Choroid plexus epithelial cell (primary cell): ENCODE measurements at places on chromosomes 12 and 14.
A peak's percentile ranks its signal among the peaks of the same experiment; 100 is the strongest.

DNA sequence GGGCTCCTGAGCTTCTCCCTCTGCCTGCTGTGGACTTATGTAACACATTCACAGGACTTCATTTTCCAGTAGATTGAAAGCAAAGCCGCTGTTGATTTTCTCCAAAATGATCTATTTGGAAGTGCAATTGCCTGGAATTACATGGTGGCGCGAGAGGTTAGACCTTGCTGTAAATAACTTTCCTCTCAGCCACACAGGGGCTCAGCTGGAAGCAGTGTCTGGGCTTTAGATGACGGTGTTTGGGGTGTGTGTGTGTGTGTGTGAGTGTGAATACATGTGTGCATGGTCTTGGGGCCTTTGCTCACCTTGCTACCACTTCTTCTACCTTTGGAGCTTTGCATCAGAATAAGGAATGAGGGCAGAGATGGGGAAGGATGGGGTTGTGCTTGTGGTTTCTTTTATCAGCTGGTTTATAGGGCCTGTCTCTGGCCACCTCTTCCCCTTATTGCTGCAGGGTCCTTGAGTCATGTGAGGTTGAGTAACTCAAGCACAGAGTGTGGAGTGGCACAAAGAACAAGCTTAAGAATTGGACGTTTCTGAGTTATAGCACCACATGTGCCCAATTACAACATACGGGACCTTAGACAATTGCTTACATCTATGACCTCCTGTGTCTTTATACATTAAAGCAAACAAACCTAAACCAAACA lies 280.6 kb downstream of the NRXN3 start:
- DNase-seq: no peak

DNA sequence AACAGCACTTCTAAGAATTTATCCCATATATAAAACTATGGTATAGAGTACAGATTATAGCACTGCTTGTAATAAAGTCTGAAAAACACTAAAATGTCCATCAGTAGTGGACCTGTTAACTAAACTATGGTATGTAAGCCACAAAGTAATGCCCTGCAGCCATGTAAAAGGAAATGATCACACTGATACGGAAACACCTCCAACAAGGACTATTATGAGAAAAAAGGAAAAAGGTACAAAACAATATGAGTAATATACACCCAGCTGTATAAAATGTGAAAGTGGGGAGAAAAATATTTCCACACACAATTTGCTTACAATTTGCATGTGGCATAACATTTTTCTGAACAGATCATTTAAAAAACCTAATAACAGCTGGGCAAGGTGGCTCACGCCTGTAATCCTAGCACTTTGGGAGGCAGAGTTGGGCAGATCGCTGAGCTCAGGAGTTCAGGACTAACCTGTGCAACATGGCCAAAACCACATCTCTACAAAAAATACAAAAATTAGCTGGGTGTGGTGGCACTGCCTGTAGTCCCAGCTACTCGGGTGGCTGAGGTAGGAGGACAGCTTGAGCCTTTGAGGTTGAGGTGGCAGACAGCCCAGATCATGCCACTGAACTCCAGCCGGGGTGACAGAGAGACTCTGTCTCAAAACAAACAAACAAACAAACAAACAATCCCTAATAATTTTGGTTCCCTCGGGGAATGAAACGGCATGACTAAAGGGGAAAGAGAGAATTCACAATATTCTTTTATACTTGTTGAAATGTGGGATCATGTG lies 250.5 kb downstream of the MED13L start:
- no peak for DNase-seq

DNA sequence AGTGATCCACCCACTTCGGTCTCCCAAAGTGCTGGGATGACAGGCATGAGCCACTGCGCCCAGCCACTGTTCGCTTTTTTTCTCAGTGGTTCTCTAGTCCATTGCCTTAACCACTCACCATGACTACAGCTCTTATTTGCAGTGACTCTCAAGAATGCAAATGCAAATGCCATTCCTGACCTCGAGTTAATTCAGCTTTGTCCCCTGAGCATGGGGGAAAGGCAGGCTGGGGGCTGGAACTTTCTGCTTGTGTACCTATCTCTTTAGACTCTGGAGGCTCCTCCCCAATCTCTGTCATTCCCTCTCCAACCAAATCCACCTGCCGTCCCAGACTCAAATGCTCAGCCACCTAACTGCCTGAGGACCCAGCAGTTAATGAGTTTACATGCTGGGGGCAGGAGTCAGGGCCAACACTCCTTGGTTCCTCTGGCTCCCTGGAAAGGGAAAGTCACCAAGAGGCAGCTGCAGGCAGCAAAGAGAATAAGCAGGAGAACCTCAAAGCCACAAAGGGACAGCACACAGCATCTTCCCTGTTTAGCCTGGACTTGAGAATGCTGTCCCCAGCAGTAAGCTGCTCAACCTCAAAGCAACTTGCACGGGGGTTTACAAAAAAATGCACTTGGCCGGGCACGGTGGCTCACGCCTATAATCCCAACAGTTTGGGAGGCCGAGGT lies 5.3 kb upstream of the HNF1A start:
- DNase-seq: peak; percentile 15

- DNase-seq: no peak
Measured at GRCh38 chr12:114750917-114751316, 66.9 kb upstream of the TBX3 start.

- DNase-seq: peak; percentile 61
Measured at GRCh38 chr12:77294016-77294415, 228.6 kb upstream of the E2F7 start.

DNA sequence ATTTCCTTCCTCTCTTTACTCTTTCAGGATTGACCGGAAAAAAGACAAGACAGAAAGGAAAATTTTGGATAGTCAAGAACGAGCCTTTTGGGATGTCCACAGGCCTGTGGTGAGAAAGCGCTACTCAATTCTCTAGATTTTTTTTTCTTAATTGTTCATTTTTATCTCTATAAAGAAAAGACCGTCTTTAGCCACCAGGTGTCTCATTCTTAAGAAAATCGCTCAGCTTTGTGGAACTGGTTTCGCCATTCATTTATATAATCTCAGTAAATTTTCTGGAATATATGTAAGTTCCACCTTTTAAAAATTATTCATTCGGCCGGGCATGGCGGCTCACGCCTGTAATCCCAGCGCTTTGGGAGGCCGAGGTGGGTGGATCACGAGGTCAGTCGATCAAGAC lies 421.1 kb downstream of the DPF3 start:
- DNase-seq: peak; percentile 23

DNA sequence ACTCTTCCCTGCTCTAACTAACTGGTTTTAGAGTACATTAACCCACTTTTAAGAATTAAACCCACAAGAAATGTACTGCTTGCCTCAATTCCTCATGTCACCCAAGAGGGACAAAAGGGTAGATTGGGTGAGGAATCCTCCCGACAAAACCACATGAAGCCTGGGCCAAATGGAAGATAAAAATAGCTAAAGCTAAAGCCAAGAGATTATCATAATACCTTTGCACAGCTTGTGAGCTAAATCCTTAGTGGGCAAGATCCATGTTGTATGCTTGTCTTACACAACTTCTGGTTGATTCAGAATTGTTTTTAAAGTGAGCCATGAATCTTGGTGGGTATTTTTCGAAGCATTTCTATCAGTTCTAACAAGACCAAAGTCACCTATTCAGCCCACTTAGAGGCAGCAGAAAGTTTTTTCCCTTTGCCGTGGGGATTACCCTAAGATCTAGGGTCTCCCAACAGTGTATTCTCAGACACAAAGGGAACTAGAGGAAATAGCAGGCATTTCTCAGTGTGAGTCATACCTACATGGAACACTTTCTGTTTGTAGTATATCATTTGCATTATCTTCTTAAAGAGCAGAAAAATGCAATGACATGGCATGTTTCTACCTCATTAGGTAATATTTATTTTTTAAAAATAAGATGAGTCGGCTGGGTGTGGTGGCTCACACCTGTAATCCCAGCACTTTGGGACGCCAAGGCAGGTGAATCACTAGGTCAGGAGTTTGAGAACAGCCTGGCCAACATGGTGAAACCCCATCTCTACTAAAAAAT lies 616.6 kb downstream of the KCNH5 start:
- peak; percentile 78 for DNase-seq

GRCh38 chr14:21414137-21414631 lies 30.4 kb upstream of the SUPT16H start:
- DNase-seq: no peak

DNA sequence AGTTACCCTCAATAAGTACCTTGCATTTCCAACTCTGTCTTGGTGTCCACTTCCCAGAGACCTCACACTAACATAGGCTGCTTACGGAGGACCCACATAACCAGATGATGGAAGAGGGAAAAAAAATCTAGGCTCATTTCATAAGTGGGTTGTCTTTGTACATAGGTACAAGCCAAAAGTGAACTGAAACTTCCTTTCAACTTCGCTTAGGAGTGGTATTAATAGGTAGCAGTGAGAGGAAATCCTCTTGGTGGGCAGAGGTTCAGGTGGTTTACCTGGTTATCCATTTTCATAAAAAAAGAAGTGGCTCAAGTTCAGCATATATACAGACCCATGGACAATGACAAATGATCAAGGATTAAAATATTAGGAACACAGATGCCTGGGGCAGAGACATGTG lies 35.8 kb upstream of the RNU6-7 start:
- no peak for DNase-seq

GRCh38 chr12:15856097-15856982 lies 25.8 kb upstream of the STRAP start:
- peak; percentile 90 for DNase-seq

DNA sequence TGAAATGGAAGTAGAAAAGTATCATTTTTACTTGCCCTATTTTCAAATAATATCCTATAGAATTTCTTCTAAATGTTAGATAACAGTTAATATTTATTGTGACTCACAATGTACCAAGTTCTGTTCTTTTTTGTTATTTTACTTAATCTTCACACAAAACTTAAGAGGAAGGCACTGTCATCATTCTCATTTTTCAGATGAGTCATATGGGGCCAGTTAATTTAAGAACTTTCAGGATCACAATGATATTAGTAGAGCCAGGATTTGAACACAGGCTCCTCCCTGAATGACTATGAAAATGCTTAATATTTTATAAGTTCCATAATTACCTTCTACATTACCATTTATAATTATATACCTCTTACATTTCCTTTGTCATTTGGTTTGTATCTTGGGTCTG lies 10.4 kb upstream of the TMEM260 start:
- no peak for DNase-seq

GRCh38 chr14:22991852-22992251 lies 9.5 kb upstream of the AJUBA start:
- no peak for DNase-seq

- DNase-seq: peak; percentile 29
Measured at GRCh38 chr14:53881161-53881871, 75.3 kb downstream of the BMP4 start.

DNA sequence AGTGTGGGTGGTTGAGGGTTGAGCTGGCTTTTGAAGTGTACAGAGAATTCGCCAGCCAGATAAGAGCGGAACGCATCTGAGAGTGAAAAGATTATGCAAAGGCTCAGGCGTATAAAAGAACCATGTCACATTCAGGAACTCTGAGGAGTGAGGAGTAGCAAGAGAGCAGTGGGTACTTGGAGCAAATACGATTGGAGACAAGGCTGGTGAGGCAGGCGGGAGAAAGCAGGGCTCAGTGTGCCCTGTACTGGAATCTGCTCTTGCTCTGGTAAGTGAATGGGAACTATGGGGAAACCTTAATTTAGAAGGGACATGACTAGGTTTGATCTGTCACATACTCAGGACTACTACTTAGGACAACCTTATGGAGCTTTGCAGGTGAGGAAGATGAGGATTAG lies 87.0 kb downstream of the PTPRB start:
- no peak for DNase-seq

DNA sequence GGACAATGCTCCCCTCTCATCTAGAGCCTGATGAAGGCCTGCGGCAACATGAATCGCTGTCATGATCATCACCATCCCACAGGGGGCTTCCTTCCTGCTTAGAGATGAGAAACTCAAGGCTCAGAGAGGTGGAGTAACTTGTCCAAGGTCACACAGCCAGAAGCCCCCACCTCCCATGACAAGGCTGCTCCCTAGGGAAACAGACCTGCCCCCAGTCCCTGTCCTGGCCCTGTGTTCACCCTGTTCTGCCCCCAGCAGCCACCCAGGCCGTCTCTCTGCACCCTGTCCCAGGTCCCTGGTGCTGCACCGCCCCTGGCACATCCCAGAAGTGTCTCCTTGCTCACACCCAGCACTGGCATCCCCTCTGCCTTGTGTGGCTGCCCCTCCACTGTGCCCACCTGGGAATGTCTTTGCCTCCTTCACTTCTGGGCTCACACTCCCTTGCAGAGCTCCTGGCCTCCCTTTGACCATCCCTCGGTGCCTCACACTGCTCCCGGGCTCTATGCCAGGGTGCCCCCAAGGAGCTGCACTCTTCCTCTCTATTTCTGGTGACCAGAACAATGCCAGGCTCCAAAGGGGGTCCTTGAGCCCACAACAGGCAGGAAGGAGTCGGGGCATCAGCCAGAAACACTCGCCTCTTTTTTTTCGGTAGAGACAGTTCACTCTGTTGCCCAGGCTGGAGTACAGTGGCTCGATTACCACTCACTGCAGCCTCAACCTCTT lies 70.5 kb downstream of the BCL11B start:
- no peak for DNase-seq

GRCh38 chr14:79924551-79924950 lies 286.8 kb downstream of the DIO2 start:
- no peak for DNase-seq

- DNase-seq: no peak
Measured at GRCh38 chr14:62854951-62855350, 190.3 kb downstream of the KCNH5 start.

DNA sequence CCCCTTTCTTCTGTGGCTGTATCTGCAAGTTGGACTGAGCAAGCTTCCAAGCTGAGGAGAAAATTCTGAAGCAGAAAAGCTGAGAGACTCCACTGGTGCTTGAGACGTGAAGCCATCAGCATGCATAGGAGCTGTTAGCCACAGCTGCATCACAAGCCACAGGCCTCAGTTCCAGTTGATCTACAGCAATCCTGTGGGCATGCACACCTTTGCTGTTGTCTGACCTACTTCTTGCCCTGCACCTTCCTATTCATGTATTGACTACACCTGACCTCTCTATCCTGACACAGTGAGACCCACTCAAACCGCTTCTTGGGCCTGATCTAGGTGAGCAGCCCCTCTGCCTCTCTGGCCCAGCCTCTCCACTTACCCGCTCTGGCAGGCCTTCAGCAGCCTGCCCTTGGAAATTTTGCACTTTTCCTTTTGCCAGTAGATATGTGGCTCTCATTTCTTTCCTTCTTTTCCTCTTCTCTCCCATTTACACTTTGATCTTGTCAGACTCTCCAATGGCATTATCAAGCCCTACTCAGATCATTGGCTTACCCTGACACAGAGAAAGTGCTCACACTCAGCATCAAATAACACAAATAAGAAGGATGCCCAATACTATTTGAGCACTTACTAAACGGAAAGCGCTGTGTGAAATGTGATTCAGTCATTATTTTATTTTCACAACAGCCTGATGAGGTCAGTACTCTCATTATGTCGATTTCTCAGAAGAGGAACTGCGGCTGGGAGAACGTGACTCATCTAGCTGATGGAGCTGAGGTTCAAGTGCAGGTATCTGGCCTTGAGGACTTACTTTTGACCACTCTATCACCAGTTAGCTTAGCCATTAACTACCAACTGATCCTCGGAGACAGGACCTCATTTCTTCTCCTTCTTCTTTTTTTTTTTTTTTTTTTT lies 21.9 kb upstream of the PTGR2 start:
- peak; percentile 85 for DNase-seq

GRCh38 chr12:124940143-124940392 lies 25.6 kb upstream of the UBC start:
- DNase-seq: no peak
